ENCODE measurements at places on chromosomes 16 and 17.

- no peak for DNase-seq
These were observed 13.8 kb upstream of the SLC5A10 start for GRCh38 chr17:18937981-18938691.

GRCh38 chr17:206941-207560, 25.6 kb upstream of the DOC2B start:
- DNase-seq, result no peak

DNA sequence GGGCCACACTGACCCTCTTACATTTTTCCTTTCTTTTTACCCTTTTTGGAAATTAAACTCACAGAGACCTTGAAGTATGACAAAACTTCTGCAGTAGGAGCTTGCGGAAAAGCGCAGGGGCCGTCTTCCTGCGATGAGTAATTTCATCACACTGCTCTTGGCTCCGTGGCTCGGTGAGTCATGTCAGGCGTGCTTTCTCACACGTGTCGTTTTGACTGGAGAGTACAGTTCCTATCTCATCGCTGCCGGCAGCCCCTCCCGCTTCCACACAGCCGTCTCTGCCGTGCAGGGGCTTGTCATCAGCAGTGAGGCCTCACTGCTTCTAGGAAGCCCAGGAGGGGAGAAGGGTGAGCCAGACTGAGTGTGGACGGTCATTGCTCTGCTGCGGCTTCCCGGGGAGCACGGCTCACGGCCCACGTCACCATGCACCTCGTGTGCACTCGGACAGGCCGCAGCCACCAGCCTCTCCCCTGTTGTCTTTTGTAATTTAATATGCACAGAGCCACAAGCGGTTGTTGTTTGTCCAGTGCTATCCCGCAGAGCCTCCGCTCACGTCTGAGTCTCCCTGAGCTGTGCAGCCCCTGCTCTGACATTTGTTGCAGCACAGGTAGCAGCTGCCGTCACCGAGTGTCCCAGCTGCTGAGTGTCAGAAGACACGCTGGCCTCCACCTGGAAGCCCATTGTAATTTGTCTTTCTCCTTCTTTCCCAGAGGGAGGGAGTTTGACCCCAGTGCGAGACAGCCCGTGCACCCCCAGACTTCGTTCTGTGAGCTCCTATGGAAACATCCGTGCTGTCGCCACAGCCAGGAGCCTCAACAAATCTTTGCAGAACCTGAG, 99.4 kb upstream of the CHMP6 start:
- DNase-seq, result peak; percentile 91

DNA sequence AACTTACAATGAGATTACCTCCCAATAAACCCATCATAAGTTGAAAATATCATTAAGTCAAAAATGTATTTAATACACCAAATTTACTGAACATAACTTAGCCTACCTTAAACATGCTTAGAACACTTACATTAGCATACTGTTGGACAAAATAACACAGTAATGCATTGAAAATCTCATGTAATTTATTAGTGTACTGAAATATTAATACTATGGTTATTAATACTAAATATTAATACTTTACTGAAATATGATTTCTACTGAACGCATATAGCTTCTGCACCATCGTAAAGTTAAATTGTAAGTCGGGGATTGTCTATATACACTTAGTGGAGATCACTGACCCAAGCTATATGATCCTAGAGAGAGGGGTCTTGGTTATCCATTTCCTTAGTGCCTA, 4.3 kb downstream of the USP32 start:
- no peak for DNase-seq

- DNase-seq, result no peak
These were observed 27.3 kb upstream of the ABCC12 start for GRCh38 chr16:48182979-48183537.

DNA sequence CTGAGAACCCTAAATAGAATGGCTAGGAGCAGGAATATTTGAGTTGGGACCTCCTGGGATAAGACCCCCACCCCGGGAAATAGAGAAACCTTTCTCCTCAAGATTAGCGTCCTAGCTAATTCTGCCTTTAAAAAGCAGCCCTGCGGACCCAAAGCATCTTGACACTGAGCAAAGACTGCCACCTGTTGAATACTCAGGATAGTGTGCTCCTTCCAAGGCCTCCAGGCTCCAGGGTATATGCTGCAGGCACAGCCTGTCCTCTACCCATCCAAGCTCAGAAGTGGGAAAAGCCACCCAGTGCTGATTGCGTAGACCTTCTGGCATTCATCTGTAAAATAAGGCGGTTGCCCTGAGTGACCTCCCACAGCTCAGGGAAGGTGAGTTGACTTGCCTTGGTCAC, 456.2 kb upstream of the DYNLRB2 start:
- DNase-seq, result no peak

DNA sequence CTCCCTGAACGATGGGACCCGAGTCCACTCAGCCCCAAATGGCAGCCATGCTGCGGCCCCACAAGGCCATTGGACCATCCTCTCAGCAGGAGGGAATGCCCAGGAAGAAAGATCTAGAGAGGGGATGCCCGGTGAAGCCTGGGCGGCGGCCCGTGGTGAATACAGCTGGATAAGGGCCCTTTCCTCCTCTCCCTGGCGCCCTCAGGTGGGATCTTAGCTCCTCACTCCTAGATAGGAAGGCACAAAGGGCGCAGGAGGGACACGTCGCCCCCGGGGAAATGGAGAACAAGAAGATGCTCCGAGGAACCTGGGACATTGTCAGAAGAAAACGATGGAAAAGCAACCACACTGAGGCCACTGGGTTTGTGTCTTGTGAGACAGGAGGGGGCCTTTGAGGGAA, 2.5 kb downstream of the CD300C start:
- no peak for DNase-seq

GRCh38 chr16:9098377-9099090, 7.1 kb downstream of the HAPSTR1 start:
- DNase-seq, result no peak

- no peak for DNase-seq
These were observed 103.9 kb upstream of the NETO2 start for GRCh38 chr16:47247690-47248089.

DNA sequence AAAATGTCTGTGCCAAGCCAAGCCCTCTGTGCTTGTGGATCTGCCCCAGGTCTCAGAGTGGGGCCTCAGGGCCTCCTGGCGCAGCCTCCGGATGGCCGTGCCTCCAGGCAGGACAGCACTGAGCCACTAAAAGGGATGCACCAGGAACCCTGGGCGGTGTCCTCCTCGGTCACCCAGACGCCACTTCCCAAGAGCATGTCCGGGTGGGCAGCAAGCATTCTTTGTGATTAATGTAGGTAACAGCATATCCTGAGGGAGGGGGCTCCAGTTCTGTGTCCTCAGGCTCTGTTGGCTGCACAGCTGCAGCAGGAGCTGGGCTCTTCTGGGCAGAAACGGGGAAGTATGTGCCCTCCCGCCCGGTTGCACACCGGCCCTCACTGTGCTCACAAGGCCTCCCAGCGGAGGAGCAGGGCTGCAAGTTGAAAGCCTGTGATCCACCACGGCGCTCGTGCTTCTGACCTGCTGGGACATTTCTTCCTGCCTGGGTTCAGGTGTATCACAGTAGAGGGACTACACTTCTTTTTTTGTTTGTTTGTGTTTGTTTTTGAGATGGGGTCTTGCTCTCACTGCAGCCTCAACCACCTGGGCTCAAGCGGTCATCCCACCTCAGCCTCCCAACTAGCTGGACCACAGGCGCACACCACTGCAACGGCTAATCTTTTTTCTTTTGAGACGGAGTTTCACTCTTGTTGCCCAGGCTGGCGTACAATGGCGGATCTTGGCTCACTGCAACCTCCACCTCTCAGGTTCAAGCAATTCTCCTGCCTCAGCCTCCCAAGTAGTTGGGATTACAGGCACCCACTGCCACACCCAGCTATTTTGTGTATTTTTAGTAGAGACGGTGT, 37.9 kb upstream of the CHMP6 start:
- DNase-seq, result no peak

GRCh38 chr16:53081686-53082407, 27.1 kb downstream of the CHD9 start:
- no peak for DNase-seq

- DNase-seq, result no peak
These were observed 96.4 kb upstream of the SHISA6 start for GRCh38 chr17:11144358-11145233.

DNA sequence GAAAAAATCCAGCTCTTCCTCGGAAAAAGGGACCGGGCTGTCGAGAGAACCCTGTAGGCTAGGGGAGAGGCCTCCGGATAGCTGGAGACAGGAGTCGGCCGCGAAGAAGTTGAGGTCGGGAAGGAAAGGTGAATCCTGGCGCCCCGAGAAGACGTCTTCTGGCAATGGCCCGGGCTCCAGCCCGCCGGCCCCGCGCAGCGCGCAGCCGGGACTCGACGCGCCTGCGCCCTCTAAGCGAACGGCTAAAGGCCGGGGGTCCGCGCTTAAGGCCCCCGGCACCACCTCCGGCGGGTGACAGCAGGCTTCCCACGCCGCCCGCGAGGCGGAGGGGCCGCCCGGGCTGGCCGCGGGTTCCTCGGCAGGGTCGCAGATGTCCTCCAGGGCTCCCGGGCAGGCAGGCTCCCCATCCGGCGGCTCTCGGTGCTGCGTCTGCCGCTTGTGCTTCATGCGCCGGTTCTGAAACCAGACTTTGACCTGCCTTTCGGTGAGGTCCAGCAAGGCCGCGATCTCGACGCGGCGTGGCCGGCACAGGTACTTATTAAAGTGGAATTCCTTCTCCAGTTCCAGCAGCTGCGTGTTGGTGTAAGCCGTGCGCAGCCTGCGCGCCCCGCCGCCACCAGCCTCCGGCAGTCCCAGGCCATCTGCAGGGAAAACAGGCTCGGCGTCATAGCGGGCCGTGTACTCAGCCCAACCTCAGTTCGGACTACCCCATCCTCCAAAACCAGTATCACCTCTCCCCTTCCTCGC, 1.6 kb downstream of the HOXB2 start:
- peak; percentile 61 for DNase-seq

DNA sequence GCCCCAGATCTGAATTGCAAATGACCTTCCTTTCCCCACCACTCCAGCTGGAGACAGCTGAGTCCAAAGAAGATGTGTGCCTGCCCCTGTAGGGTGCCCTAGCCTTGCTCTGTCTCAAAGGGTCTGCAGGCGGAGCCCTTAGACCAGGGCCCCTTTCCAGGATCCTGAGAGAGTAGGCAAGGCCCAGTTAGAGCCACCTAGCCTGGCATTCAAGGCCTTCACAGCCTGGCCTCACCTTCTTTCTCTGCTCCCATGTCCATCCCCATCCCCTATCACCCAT, 66.6 kb upstream of the LHX1 start:
- no peak for DNase-seq

DNA sequence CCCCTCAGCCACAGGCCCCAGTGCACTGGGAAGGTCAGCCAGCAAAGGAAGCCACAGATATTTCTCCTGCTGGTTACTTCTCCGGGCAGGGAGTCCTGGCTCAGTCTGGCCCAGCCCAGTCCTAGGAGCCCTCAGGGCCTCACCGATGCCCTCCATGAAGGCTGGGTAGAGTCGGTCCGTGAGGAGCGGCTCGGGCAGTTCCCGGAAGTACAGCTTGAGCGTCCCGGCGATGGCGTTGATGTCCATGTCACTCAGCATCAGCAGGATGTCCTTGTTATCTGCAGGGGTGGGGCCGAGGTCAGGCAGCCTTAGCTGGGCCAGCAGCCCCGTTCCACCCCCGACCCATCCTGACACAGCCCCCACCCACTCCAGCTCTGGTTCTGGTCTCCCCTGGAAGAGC, 13.7 kb downstream of the TIMM22 start:
- no peak for DNase-seq

- DNase-seq, result peak; percentile 92
These were observed 1.2 kb upstream of the YPEL2 start for GRCh38 chr17:59330053-59330942.

DNA sequence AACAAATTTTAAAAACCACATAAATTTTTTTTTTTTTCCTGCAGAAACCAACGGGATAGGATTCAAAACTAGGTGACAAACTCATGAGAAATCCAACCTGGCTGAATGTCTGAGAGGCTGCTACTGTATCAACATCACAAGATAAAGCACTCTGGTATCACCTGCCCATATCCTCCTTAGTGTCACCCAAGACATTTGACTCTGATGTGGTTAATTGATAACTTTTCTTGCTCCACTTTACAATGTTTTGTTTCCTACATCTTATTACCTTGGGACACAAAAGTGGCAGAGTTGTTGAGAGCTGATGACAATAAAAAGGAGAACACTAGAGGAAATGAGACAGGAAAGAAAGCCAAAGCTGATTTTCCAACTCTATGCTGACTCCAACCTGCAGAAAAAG, 4.0 kb upstream of the FBXL20 start:
- DNase-seq, result no peak

GRCh38 chr17:68589086-68589485, 12.1 kb downstream of the FAM20A start:
- no peak for DNase-seq

- peak; percentile 84 for DNase-seq
These were observed 19.3 kb upstream of the ADGRG3 start for GRCh38 chr16:57648581-57649442.

- DNase-seq, result peak; percentile 40
These were observed 4.4 kb downstream of the CRLF3 start for GRCh38 chr17:30819971-30820705.

DNA sequence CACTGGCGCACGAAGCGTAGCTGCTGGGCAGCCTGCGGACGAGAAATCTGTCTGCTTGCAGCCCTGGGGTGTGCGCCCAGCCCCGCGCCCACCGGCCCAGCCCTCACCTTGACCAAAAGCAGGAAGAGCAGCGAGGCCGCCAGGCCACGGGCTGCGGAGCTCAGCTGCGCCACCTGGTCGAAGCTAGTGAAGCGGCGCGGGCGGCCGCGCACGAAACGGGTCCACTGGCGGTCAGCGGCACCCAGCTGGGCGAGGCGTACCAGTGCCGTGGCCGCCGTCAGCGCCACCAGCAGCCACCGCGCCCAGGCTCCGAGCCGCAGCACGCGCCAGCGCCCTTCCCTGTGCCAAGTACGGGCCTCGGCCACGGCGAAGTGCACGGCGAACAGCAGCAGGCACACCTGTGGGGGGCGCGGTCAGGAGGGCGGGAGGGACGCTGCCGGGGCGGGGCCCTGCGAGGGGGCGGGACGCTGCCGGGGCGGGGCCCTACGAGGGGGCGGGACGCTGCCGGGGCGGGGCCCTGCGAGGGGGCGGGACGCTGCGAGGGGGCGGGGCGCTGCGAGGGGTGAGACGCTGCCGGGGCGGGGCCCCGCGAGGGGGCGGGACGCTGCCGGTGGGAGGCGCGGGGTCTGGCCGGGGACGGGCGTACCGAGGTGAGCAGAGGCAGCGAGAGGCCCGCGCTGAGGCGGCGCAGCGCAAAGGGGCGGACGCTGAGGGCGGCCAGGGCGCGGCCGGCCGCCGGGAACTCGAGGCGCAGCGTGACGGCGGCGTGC, 43.2 kb downstream of the TSC2 start:
- peak; percentile 77 for DNase-seq

- DNase-seq, result no peak
These were observed 33.2 kb upstream of the KCNJ2 start for GRCh38 chr17:70136131-70136530.

GRCh38 chr16:24890746-24891145, 45.0 kb downstream of the SLC5A11 start:
- no peak for DNase-seq

DNA sequence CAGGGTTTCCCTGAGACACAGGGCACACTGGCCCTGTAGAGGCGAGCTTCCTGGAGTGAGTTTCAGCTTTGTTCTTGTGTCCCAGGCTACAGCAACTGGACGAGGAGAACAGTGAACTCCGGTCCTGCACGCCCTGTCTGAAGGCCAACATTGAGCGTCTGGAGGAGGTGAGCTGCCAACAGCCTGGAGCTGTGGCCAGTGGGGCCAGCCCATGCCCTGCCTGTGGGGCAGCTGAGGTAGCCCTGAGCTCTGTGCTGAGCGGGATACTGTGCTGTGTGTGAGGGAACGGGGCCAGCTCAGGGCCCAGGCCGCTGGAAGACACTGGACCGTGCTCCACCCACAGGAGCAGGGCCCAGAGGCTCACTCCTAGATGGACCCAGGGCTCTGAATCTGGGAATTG, 8.7 kb upstream of the CAPN15 start:
- no peak for DNase-seq

Measured in endothelial cell of umbilical vein (primary cell).